ENCODE measurements at places on chromosomes 4 and X.

DNA sequence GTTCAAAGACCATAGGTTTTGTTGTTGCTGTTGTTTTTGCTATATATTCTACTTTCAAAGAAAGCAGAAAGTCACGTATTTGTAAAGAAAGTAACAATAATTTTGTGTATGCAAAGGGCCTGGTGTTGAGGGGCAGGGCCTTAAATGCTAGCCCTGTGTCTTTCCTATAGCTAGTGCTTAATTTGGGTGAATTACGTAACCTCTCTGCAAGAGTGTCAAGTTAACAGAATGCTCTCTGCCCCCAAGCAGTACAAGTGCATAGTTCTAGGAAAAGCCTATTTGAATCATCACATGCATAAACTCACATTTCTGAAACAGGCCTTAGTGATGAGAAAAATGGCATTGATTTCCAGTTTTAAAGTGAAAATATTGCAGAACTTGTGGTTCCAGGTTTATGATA lies 663.6 kb downstream of the STIM2 start:
- DNase-seq: no peak

DNA sequence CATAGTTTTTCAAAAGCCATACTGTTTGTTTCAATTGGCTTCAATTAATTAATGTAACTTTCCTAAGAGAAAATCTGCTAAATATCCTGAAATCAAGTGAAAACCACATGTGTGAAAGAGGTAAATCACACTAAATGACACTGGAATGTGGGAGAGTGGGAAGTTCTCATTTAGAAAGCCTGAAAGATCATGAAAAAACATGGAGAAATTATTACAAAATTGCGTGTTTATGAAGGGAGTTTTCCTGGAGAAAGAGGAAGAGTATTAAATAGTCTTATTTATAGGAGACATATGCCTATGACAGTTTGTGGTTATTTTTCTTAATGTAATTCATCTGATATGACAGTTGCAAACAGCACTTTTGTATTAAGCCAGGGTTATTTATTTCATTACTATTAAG lies 183.7 kb downstream of the DKK2 start:
- DNase-seq: no peak

- no peak for DNase-seq
Observed at GRCh38 chr4:186030399-186030775, 38.6 kb upstream of the TLR3 start.

DNA sequence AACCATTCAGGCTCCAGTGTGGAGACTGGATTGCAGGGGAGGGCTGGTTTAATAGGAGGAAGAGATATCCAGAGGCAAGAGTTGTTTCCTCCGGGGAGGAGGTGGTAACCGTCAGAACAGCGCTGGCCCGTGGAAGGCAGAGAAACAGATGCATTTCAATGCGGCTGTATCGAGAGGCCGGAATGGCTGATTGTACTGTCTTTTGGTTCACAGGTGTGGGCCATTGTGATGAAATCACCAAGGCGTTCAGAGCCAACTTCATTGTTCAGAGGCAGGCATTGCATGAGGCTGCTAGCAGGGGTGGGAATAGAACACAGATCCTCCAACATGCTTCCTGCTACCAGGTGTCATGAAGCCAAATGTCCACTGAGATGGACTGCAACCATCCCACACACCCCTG lies 53.0 kb downstream of the SHOX start:
- no peak for DNase-seq

DNA sequence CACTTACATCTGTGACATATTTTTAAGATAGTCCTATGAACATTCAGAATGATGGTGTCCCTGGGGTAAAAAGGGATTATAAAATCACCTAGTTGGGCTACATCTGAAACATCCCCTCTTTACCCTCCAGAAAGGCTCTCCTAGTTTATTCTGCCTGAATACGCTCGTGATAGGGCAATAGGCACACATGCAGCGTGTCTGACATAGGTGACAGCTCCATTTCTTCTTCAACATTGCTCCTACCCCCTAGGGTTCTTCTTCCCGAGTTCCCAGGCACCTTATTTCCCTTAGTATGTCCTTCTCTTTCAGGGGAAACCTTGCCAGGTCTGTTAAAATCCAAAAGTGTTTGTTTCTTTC lies 27.1 kb upstream of the CFAP299 start:
- DNase-seq: no peak
